ENCODE measurements at places on chromosomes 7 and 10.

DNA sequence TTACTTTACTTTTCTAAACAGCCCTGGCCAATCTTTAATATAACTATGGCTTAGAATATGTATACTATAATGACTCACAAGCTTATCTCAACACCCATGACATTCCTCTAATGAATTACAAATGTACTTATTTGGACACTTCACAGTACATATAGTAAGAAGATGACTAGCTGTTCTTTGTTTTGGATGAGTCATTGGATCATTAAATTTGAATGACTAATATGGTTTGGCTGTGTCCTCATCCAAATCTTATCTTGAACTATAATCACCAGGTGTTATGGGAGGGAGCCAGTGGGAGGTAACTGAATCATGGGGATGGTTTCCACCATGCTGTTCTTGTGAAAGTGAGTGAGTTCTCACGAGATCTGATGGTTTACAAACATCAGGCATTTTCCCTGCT lies 807.5 kb upstream of the SORCS1 start:
- no peak for DNase-seq

- no peak for DNase-seq
Observed at GRCh38 chr7:7127773-7128172, 54.6 kb upstream of the C1GALT1 start.

GRCh38 chr7:158843771-158844170 lies 12.6 kb upstream of the DYNC2I1 start:
- no peak for DNase-seq

- DNase-seq, result no peak
Observed at GRCh38 chr10:76624470-76624869, 1013.1 kb downstream of the KCNMA1 start.

DNA sequence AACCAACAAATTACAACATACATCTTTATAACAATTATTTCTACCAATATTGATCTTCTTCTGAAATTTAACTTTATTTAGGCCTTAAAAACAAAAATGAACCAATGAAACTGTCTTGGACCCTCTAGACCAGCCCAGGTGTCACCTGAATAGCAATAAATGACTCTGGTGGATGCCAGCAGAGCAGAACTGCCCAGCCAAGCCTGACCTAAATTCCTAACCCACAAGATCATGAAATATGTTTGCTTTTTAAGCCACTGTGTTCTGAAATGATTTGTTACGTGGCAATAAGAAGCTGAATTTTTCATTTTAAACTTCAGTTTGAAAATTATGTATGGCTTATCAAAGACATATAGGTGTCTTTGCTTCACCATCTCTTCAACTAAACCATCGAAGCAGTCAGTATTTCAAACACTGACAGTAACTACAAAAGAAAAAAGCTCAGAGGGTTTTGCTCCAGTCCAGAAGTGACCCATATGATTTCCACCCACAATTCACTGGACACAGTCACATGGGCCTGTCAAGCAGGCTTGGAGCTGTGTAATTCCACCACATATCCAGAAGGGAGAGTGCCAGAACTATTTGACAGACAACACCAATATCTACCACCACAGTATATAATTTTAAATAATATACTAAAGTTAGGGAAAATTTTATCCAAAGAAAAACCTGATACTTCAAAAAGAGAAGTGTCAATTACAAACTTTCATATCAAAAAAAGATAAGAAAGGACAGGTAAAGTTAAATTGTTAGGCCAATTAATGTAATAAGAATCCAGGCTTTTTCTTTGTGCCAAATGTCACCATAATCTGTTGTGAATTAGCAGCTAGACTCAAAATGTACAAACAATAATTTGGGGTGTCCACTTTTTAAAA lies 94.5 kb downstream of the KMT2C start:
- no peak for DNase-seq

DNA sequence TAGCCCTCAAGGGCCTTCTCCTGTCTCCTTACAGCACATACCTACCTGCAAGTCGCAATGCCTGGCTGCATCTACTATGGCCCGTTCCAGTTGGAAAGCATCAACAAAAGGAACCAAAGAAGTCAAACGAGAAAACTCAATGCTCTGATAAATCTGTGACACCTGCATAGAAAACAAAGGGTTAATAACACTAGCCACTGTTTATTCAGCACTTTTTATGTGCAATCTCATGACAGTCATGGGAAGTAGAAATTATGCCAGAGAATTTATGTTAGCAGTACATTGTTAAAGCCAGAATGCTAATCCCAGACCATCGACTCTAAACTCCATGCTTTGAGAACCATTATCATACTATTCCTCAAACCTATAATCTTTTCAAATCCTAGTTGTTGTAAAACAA lies 21.1 kb downstream of the EIF3A start:
- no peak for DNase-seq

DNA sequence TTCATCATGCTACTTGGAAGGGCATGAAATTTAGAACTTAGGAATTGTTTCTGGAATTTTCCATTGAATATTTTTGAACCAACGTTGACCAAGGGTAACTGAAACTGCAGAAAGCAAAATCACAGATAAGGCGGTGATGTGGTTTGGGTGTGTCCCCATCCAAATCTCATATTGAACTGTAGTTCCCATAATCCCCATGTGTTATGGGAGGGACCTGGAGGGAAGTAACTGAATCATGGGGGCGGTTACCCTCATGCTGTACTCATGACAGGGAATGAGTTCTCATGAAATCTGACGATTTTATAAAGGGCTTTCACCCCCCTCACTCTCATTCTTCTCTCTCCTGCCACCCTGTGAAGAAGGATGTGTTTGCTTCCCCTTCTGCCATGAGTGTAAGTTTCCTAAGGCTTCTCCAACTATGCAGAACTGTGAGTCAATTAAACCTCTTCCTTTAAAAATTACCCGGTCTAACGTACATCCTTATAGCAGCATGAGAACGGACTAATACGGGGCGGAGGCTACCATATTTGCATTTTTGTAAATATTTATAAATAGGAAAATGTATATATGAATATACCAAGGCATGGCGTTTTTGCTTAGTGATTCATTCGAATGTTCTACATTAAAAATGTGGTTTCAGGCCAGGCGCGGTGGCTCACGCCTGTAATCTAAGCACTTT lies 12.4 kb downstream of the NMT2 start:
- DNase-seq, result no peak

GRCh38 chr10:71998119-71998839 lies 34.1 kb downstream of the CHST3 start:
- no peak for DNase-seq

DNA sequence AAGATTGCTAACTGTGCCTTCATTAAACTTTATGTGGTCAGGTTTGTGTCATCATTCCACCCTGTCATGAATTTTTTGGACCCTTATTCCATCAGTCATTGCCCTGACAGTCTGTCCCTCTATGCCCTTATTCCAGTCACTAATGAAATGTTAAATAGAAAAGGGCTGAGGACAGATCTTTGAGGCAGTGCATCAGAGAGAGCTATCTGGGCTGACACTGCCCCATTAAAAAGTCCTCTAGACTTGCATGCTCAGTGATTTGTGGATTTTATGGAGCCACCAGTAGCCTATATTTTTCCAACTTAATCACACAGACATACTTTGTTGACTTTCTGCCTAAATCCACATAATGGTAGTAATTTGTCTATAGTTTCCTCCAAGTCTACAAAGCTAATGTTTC lies 264.7 kb upstream of the YAE1 start:
- no peak for DNase-seq

DNA sequence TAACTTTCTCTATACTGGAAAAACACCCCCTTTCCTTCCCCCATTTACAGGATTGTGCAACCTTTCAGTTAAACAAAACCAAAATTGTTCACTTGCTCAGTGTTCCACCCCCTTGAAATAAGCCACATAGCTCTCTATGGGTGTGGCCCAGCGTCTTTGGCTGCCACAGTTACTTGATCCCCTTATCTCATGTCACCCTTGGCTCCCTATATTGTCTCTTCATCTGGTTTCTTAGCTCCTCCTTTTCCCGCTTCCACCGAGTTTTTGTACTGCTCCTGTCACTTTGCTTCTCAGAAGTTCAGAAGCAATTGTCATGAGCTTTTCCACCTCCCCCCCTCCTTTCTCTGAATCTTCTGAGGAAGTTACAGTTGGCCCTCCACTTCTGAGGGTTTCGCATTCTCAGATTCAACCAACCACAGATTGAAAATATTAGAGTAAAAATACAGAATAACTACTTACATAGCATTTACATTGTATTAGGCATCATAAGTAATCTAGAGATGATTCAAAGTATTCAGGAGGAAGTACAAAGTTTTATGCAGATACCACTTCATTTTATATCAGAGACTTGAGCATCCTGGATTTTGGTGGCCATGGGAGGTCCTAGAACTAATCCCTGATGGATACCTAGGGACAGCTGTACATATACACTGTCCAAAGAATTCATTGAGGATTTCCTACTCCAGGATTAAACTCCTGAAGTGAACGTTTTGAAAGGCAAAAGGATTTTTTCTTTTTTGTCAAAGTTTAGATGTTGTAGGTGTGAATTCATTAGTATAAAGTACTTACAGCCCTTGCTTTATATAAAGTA lies 60.4 kb downstream of the ADD3 start:
- DNase-seq, result peak; percentile 52

- no peak for DNase-seq
Observed at GRCh38 chr10:24009115-24009514, 199.8 kb upstream of the KIAA1217 start.

DNA sequence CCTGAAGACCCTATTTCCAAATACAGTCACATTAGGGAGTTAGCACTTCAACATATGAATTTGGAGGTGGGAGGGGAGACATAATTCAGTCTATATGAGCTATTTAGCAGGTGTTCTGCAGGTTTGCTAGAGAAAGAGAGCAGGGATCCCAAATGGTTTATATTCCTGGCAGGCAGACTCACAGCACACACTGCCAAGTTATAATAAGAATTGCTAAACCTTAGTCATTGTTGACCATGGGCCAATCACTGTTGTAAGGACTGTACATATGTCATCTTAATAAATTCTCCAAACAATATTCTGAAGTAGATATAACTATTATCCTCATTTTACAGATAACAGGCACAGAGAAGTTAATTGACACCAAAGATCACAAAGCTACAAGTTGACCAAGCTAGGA lies 1.5 kb upstream of the CCDC3 start:
- DNase-seq, result no peak
